ENCODE measurements at places on chromosomes 1 and 21.

- no peak for DNase-seq
Observed at GRCh38 chr1:41882486-41882885, 36.2 kb downstream of the HIVEP3 start.

DNA sequence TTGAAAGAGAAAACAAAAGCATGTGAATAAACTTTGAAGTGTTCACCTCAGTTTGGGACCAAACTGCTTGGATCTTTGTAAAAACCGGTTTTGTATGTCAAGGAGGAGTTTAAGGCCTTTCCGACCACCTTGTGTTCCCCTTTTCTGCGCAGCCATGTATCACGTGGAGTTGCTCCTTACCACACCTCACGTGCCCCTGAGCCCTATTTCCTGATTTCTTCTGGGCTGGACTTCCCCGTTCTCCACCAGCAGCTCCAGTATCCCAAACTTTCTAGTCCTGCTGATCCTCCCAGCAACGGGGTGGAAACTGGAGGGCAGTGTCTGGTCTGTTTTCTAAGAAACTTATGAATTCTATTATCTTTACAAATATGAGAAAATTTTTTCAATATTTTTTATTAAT lies 1.6 kb upstream of the SH3D21 start:
- DNase-seq: no peak

GRCh38 chr21:43903451-43904091 lies 38.5 kb downstream of the AGPAT3 start:
- DNase-seq: no peak

DNA sequence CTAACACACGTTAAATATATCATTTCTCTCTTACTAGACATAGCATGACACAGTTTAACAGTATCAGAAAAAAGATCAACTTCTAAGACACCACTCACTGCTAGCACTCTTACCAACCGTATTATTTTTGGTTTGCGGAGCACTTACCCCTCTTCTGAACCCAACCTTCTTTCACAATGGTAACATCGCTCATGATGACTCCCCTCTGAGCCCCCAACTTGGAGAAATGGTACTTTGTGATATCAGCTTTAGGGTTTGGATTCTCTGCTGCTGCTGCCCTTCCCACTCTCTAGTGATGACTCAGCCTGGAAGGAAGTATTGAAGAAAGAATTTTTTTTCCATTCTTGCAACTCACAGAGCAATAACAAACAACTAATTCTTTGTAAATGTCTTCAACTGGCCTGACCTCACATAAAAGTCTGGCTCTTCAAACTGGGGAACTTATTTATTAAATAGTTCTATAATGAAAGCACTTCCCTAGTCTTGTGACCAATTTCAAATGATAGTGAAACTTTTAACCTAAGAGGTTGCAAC lies 7.0 kb downstream of the AKT3 start:
- no peak for DNase-seq

GRCh38 chr1:31510853-31511789 lies 65.2 kb upstream of the TINAGL1 start:
- DNase-seq: no peak

DNA sequence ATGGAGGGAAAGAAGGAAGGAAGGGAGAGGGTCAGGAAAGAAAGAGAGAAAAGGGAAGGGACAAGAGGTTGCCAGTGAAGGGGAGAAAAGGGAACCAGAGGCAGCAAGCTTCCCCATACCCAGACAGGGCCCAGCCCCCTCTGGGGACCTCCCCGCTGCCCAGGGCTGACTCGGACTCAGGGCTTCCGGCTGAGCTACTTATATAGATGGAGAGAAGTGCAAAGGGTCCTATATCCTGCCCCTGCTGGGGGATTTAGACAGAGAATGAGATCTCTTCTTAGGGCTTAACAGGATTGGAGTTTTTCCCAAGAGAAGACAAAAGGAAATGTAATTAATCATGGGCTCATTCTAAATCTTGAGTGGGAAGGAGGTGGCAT lies at the start of gene ETV3L:
Gene ETV3L (minus strand): TSS at position 176 of the 377 bp plus-strand sequence. CDS start 285 bp downstream, outside the sequence.
- no peak for DNase-seq

DNA sequence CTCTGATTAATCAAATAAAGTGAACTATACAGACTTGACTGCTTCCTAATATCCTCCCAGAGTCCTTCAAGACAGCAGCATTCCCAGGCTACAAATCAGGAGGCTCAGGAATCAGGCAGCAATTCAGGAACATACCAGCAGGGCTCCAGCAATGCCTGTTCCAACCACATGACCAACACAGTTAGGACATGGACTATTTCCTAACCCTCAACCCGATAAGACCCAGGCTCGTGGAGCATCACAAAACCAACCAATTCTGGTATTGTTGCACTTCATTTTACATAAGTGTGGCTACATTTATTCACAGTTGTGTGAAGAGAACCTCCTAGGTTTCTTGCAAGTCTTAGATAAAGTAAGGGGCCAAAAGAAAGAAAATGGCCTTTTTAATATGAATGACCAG lies 546.2 kb upstream of the ADGRL2 start:
- DNase-seq: no peak

DNA sequence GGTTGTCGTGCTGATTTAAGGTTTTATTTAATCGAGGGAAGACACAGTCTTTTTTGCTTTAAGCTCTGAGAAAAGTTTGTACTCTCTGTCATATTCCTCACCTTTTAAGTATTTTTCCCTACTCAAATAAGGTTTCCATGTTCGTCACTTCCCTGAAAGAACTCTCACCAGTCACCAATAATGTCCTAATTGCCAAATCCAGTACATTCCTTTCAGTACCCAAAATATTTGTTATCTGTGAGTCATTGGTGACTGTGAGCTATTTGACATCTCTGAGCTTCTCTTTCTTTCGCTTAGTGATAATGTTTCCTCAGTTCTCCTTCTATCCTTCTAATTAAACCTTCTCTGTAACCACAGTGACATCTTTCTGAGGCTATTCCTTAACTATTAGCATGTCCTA lies 874.2 kb upstream of the ADGRL2 start:
- DNase-seq: no peak
